ENCODE measurements at places on chromosomes 3 and 15.

- DNase-seq, result no peak
These were observed 30.1 kb upstream of the HYKK start for GRCh38 chr15:78477295-78477694.

- no peak for DNase-seq
These were observed 126.9 kb downstream of the LRRK1 start for GRCh38 chr15:101045835-101046691.

DNA sequence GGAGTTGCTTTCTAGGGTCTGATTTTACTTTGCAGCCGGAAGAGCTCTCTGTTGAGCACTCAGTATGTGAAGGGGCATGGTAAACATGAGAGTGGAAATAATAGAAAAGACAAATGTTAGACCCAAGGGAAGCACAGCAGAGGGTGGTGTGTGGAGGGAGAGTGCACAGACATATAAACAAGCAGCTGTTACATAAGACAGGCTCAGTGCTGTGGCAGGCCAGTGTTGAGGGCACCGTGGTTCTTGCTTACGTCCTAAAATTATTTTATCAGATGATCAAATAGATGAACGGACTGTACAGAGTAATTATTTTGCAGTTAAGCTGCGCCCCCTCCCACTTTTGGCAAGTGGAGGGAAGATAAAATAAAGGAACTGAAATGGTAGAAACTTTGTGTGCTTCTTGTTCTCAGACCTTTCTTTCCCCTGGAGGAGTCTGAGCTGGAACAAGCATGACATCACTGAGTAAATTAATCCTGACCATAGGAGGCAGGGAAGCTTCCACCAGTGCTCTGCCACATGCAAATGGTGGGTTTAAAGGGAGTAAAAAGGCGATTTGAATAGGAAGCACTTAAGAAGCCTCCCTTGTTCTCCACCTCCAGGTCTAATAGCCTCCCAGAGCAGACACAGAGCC, 205.6 kb downstream of the IL20RB start:
- no peak for DNase-seq

GRCh38 chr15:52710050-52710707, 31.0 kb upstream of the ATOSA start:
- no peak for DNase-seq

DNA sequence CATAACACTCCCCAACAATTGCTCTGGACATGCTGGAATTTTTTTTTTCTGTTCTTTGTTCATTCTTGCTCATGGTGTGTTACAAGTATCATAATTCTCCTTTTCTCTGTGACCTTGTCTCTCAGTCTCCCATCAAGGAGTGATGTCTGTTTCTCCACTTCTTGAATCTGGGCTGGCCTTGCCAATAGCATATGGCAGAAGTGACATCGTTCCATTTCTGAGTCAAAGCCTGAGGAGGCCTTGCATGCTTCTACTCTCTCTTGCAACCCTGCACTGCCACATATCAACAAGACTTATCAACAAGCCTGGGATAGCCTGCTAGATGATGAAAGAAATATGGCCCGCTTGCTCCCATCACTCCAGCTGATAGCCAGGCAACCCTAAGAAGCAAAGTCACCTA, 8.9 kb upstream of the ADPGK start:
- DNase-seq, result no peak

- no peak for DNase-seq
These were observed 56.1 kb downstream of the PCSK6 start for GRCh38 chr15:101433396-101433795.

DNA sequence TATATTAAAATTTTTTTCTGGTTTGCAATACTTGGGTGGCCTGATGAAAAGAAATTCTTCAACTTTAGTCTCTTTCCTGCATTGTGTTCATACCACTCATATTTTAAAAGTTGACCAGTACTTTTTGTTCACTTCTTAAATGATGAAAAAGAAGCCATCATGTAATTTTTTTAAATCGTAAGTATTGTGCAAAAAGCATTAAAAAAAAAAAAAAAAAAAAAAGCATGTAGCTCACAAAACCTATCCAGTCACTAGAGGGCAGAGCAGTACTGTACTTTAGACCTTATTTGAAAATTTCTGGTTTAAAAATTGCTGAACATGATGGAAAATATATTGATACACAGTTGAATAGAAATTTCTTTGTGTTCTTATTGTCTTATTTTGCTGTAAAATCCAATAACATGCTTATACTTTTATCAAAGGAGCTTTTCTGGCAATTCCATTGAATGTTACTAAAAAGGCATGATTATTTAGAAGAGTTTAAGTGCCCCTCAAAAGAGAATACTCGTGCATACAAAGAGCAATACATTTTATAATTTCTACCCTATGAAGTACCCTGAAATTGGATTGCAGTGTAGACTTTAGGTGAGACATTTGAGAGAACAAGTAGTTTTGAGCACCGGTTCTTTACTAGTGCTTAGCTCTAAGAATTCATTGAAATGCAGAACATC, 137.7 kb downstream of the BBX start:
- no peak for DNase-seq

DNA sequence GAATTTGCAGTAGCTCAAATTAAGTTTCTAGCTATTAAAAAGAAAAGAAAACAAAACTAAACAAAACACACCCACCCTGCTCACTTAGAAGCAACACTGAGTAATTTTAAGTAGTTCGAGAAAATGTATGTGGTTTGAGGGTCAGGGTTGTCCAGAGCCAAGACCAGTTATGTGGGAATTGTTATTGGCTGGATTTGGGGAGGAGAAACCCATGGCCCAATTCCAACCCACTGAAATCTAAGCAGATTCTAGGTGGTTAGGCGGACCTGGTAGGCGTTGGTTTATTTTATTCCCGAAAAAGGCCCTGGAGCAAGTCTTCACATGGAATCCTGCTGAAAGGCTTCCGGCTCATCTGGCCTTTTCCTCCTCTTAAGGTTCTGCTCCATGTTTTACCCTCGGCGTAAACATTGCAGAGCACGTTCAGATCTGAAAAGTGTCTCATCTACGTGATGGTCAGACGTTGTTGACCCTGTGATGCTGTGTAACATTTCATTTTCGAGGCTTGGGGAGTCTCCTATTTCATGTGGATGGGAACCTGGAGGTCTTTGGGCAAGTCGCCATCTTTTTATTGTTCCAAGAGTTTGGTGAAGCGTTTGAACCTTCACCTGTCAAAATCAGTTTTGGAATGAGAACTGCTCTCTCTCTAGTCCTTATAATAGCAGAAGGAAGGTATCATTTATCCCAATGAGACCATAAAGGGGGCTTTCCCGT, 64.0 kb downstream of the FLNB start:
- DNase-seq, result no peak

DNA sequence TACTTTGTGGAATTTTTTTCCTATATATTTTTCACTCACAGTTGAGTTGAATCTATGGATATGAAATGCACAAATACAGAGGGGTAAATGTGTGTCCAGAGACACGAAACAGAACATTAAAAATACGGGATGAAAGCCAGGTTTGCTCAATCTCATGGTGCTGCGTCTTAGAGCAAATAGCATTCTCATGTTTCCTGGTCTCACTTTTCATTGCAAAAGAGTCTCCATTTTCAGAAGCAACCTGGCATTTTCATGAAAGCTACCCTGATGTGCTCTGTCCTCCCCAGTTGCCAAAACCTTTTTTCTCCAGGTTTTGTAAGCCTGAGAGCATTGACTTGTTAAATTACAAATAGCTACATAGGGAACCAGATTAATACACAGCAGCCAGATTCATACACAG, 49.5 kb upstream of the MBNL1 start:
- DNase-seq, result no peak
